Cerebellar cortex (tissue), 1 donor: ENCODE measurements at places on chromosomes 1 and 21.

DNA sequence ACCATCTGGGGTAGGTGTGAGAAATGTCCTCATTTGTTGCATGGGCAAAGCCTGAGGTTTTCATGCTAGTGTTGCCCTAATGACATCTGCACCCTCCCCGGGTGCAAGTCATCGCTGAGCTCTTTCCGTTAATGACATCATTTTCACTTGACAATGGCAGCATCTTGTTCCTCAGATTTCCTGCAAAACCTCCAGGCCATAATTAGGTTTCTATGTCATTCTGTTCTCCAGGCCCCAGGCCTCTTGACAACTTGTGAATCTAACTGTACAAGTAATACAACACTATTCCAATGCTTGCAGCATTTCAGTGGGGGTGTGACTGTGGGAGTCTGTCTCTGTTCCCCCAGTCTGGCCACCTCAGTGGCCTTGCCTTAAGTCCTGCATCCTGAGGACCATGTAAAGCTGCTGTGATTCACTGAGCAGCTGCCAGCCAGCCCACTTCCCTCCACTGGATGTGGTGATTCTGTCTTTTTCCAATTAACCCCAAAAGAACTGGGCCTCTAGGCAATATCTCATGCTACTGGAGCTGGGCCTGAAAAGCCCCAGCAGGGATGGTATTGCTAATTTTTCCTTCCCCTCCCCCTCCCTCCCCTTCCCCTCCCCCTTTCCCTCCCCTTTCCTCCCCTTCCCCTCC is 22.8 kb downstream of the RAB7B start:
- DNase-seq: no peak

DNA sequence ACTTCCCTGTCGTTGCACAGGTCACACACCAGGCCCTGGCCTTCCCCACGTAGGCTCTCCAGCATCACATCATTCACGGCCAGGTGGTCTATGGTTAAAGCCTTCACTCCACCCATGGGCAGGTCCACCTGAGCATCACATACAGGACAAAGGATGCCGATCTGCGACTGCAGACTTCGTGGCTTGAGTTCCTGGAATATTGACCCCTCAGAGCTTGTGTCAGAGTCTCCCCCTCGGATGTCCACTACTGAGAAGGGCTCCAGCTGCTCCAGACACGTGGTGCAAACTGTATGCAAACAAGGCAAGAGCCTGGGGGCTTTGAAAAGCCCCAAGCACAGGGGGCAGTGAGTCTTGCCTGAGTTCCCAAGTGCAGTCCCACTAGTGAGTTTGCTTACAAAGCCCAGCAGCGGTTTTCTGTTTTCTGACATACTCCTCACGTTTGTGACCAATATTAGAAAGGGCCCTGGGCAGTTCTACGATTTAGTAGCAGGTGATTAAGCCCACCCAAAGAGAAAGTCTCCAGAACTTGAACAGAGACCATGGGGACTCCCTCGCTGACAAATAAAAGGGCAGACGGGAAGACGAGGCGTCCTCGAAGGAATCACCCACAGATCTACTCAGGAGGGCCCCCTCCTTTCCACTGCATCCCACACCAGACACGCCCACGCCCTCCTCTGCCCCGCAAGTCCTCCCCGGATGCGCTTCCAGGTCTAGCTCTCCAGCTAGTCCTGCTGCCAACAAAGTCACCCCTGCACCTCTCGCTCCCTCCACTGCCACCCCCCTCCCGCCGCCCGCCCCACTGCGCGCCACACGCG is 568 bp downstream of the TRIM45 start:
- DNase-seq: no peak

- DNase-seq: no peak
These were observed 2.3 kb downstream of the LMOD1 start for GRCh38 chr1:201944002-201944401.

- peak; percentile 57 for DNase-seq
These were observed 14.4 kb downstream of the RNF223 start for GRCh38 chr1:1059494-1060280.
